ENCODE measurements at places on chromosomes 13 and 19.

DNA sequence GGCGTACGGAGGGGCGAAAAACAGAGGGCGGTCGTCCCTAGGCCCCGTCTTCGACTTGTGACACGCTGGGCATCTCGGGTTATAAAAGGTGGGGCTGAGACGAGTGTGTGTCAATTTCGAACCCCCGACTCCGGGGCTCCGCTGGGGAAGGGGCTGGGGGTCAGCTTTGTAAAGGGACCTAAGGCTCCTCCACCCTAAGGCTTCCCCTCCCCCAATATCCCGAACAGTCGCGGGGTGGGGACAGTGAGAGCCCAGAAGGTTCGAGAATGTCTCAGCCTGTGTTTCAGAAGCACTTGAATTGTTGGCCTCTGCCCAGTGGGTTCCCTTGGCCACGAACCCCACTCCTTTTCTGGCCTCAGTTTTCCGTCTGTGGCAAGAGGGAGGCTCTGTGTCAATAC is 450 bp downstream of the SELENOW start:
- no peak for DNase-seq

GRCh38 chr13:34458756-34459715 is 483.0 kb upstream of the NBEA start:
- DNase-seq = no peak

DNA sequence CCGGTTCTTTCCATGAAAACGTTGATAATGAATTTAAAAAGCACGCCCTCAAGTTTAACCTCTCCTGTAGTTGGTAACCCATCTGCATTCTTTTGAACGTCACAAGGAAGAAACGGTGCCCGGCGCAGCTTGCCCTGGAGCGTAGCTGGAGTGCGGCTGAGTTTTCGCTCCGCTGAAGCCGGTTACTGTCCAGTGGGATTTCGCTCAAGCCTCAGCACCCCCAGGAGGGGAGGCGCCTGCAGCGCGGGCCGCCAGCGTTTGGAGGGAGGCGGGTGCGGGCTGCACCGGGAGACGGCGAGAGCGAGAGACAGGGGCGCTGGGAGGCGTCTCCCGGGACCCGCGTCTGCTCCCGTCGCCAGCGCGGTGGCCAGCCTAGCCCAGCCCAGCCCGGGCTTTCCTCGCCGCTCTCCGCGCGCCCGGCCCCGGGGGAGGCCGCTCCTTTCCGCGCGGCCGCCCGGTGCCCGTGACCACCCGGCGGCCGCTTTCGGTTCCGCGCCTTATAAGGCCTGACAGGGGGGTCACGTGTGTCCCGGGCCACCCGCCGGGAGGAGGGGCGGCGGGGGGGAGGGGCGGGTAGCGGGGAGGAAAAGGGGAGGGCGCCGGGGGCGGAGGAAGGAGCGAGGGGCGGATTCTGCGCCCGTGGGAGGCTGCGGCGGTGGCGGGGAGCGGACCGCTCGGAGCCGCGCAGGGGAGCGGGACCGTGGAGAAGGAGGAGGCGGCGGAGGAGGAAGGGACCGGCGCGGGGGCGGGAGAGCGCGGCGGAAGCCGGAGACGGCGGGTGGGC is 8.3 kb upstream of the DGKH start:
- DNase-seq = peak; percentile 84

- DNase-seq = no peak
Observed at GRCh38 chr13:73054712-73055111, 4.1 kb upstream of the KLF5 start.

- no peak for DNase-seq
Observed at GRCh38 chr19:944663-945241, 18.9 kb downstream of the ARID3A start.

DNA sequence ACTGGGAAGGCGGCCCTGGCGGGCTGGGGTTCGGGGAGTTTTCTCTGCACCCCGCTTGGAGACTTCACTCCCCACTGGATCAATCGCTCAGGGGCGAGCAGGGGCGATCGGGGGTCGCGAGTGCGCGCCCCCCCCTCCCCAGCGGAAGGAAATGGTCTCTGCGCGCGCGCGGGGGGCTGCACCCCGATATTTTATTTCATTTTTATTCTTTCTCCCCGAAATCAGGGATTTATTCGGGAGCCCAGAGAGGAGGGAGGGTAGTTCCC is 421 bp downstream of the ARID3A start:
- DNase-seq = no peak

GRCh38 chr19:7899751-7900378 is 3.8 kb upstream of the MAP2K7 start:
- DNase-seq = no peak

GRCh38 chr19:16882146-16882545 is 6.7 kb upstream of the F2RL3 start:
- no peak for DNase-seq

DNA sequence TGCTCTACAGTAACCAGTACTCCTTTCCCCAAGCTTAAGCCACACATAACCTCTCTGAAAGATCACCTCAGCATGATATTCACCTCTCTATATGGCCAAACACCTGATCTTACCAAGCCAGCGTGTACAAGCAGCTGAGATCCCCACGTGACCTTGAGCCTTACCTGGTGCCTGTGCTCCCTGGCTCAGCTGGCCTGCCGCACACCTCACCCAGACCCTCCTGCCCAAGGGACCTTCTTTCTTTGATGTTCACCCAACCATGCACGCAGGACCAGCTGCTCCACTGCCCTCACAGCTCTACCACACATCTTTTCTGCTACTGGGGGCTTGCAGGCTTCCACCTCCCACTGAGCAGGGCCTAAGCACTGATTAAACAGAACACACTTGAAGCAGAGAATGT is 9.0 kb downstream of the DHRS12 start:
- DNase-seq = no peak

DNA sequence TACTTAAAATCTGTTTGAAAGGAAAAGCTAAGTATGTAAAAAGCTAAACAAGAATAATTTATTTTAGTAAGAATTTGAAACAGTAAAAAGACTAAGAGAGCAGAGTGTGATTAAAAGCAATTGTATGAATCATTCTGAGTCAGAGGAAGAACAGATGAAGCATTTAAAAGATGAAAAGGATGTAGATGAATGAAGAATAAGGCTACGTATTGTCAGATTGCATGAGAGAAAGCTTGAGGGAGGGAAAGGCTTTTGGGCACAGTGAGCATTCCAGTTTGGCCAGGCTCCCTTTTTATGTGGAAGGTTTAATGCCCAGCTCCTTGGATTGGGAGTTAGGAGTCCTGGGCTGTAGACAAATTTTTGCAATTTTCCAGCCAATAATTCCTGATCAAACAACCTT is 117.7 kb downstream of the FREM2 start:
- DNase-seq = no peak

DNA sequence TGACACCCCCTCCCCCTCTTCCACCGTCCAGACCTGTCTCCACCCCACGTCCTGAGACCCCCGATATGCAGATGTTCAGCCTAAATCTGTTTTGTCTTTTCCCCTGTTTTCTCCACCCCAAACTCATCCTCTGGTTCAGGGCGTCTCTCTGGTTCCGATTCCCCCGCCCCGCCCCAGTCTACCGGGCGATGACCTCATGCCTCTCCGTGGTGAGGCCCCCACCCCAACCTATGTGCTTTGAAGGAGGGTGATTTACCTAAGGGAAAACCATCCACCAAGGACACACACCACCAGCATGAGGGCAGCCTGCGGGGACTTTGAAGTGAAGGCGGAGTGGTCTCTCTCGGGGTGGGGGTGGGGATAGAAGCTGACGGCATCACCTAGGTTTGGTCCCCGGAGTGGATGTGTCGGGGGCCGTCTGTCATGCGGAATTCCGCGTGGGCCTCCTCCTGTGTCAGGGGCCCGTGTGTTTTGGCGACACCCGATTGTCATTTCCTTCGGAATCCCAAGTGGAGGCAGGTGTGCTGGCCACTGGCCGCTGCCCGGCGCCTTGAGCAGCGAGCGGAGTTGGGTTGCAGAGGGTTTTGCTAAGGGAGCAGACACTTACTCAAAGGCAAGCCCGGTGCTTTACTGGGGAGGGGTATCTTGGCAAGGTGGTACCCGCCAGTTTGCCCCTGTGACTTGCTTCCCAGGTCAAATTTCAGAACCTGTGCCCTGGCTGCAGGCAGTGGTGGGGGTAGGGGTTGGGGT is 1.4 kb downstream of the FZR1 start:
- no peak for DNase-seq

DNA sequence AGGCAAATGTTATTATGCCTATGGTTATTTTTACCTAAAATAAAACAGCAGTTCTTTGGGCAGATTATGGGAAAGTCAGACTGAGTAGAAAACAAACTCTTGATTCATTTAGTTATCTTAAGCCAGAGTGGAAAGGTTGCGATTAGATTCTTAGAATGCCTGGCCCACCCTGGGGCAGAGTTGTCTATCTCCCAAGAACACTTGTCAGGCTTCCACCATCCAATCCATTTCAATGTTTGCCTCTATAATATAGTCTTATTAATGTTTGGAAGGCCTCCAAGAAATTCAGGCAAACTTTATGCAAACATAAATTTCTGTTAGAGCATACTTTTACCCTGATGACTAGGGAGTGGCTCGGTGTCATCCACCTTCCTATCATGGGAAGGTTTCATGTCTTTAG is 207.0 kb downstream of the SLITRK6 start:
- DNase-seq = no peak

GRCh38 chr13:38685974-38686576 is 802 bp upstream of the FREM2 start:
- DNase-seq = no peak

DNA sequence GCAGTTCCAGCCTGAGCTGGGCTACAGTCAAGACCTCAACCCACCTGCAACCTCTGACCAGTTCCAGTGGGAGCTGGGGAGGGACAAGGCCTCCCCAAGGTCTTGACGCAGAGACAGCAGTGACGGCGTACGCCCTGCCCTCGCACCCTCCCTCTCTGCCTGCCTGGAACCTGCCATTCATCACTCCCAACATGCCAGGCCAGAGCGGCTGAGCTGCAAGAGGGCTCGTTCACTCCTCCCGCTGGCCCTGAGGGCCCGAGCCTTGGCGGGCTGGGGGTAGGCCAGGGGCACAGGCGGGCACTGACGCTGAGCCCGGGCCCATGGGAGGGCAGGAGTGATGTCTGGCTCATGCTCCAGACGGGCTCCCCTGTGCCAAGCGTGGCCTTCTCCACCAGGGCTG is 8.2 kb downstream of the NDUFA11 start:
- no peak for DNase-seq

- DNase-seq = no peak
Observed at GRCh38 chr13:40181203-40181845, 485.1 kb downstream of the FOXO1 start.

DNA sequence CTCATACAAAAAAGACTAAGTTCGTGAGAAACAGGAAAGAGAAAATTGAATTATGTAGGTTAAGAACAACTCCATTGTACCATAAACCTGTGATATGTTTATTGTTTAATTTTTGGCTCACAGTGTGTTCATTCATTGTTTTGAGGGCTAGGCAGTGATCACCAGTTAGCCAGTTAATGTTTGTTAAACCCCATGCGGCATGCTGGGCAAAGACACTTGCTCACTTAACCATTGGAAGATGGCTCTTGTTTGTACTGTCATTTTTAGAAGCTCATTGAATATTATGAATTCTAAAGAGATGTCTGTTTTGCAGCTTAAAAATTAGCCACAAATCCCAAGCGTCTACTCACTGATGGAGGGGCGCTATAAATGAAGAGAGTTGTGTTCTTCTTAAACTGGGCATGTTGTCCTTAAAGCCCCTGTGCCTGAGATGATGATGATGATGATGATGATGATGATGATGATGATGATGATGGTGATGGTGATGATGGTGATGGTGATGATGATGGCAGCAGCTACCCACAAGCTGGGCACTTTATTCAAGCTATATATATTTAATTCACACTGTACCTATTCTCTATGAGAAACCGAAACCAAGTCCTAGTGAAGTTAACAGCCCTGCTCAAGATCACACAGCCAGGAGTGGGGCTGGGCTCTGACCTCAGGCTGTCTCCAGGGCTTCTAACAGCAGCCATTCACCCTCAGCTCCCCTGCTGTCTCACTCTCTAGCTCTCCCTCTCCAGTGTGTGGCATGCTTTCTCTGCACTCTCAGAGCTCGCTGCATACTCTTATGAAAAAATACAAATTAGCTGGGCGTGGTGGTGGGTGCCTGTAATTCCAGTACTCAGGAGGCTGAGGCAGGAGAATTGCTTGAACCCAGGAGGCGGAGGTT is 169.1 kb downstream of the SHISA2 start:
- DNase-seq = no peak

GRCh38 chr13:80945328-80945727 is 604.4 kb upstream of the SPRY2 start:
- DNase-seq = no peak

DNA sequence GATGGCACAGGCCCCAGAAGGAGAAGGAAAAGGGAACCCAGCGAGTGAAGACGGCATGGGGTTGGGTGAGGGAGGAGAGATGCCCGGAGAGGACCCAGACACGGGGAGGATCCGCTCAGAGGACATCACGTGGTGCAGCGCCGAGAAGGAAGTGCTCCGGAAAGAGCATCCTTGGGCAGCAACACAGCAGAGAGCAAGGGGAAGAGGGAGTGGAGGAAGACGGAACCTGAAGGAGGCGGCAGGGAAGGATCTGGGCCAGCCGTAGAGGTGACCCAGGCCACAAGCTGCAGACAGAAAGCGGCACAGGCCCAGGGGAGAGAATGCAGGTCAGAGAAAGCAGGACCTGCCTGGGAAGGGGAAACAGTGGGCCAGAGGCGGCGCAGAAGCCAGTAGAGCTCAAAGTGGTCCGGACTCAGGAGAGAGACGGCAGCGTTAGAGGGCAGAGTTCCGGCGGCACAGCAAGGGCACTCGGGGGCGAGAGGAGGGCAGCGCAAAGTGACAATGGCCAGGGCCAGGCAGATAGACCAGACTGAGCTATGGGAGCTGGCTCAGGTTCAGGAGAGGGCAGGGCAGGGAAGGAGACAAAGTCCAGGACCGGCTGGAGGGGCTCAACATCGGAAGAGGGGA is 1.1 kb downstream of the PPP1R12C start:
- no peak for DNase-seq

GRCh38 chr13:22592515-22592914 is 588.3 kb upstream of the SGCG start:
- no peak for DNase-seq

GRCh38 chr19:23882493-23882892 is 32.2 kb upstream of the ZNF726 start:
- DNase-seq = no peak

- no peak for DNase-seq
Observed at GRCh38 chr13:93430381-93430780, 203.8 kb downstream of the GPC6 start.

- no peak for DNase-seq
Observed at GRCh38 chr13:43661161-43661830, 125.5 kb downstream of the ENOX1 start.

DNA sequence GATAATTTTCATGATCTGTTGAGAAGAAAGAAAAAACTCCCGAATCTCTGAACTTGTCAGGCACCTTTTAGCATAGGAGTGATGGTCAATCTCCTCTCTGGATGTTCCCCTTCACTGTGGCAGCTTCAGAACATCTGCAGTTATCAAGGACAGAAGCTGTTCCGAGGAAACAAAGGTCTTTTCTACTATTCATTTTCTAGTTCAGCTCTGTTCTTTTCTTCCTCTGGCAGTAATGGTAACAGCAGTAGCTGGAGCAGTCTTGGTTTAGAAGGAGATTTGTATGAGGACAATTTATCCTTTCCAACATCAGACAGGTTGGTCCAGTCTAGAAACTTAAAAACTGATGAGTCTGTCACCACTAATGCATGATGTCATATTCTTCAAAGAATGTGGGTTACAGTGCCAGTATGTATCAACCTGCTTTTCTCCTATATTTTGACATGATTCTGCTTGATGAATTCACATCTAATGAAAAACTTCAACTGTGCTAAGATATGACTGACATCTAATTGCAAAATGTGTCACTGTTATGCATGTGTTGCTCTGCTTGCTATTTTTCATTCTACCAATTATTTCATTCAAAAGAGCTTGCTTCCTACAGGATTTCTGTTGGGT is 41.0 kb downstream of the AKAP11 start:
- DNase-seq = no peak
